ENCODE measurements at places on chromosomes 16 and 17.
A peak's percentile ranks its signal among the peaks of the same experiment; 100 is the strongest.

DNA sequence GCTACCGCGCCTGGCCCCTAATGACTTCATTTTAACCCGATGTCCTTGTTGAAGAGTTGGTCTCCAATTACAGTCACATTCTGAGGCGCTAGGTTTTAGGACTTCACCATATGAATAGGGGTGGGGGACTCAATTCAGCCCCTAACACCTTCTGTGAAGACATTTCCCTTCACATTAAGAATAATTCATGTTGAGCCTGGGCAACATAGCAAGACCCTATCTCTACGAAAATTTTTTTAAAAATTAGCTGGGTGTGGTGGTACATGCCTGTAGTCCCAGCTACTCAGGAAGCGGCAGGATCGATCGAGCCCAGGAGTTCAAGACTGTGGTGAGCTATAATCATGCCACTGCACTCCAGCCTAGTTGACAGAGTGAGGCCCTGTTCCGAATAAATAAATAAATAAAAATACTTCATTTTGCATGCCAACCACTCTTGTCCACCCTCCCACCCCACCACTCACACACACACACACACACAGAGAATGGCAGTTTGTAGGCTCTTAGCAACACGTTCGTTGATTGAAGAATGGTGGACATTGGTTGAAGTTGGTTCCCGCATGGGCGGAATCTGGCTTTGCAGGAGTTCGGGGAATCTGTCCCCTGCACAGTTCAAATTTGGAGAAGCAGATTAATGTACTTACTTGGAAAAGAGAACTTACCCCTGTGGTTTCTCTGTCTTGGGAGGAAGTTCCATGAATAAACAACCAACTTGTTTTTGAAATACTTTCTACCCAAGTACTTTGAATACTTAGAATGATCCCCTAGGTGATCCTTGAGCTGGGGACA lies 27.8 kb upstream of the TVP23A start:
- no peak for DNase-seq

- no peak for DNase-seq
Observed at GRCh38 chr17:37086334-37086733, 137.6 kb downstream of the AATF start.

GRCh38 chr16:83886199-83886971 lies 12.5 kb upstream of the MLYCD start:
- no peak for DNase-seq

GRCh38 chr17:79664930-79665737 lies 54.3 kb upstream of the RBFOX3 start:
- DNase-seq, result no peak

DNA sequence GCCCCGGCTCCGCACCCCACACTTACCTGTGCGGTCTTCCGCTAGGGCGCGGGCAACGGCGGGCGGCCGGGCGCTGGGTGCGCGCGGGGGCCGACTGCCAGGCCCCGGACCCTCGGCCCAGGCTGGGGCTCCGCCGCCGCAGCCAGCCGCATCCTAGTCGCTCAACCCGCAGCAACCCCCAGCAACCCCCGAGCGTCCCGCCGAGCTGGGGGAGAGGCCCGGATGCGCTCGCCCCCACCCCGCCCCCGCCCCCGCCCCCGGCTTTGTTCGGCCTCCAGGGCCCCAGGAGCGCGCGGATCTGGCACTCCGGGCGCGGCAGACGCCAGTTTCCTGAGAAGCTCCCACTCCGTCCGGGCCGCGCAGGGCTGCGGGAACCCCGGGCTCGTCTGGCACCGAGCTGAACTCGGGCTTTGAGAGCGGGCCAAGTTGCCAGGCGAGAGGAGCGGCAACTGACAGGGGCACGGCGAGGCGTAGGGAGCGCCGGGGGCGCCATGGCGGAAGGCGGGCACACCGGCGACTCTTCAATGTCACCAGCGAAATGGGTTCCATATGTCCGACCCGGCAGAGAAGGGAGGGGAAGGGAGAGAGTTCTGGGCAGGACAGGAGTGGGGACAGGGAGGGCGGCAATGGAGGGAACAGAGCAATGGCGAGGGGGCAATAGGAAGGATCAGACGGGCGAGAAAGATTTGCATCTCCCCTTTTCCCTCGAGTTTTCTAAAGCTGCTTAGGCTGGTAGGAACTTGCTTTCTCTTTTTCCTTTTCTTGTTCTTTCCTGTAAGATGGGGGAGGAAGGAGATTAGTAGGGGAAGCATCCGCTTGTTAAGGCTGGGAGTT lies 13.7 kb downstream of the HOXB4 start:
- DNase-seq, result peak; percentile 51

- DNase-seq, result no peak
Observed at GRCh38 chr16:84279881-84280280, 14.8 kb upstream of the WFDC1 start.

GRCh38 chr17:61122326-61122913 lies 277.2 kb upstream of the TBX2 start:
- DNase-seq, result peak; percentile 27

DNA sequence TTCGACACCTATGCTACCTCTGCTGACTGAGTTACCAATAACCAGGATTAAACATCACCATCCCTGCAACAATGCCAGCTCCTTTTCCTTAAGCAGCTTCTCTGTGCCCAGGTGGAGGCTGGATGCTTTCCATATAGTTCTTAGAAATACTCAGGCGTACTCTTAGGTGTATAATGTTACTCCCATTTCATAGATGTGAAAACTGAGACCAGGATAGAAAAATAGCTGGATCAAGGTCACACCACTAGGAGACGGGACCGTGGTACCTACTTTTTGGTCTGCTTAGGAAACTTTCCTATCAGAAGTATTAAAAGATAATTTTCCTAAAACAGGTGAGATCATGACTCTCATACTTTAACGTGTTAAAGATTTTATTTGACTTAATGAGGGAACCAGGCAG lies 141.7 kb upstream of the RPL38 start:
- no peak for DNase-seq

DNA sequence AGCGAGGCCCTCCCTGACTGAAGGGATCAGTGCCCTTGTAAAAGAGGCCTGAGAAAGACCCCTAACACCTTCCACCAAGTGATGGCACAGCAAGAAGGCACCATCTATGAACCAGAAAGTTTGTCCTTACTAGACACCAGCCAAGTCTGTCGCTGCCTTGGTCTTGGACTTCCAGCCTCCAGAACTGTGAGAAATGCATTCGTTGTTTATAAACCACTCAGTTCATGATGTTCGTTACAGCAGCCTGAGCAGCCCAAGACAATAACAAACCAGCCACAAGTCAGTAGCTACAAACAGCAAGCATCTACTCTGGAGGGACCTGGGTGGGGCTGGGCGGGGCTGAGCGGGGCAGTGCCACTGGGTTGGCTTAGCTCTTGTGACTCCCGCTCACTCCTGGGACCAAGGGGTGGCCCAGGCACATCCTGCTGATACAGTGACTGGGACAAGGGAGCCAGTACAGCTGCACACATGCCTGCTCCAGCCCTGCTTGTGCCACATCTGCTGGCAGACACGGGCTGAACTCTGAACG lies 234.9 kb downstream of the IRF8 start:
- DNase-seq, result no peak

DNA sequence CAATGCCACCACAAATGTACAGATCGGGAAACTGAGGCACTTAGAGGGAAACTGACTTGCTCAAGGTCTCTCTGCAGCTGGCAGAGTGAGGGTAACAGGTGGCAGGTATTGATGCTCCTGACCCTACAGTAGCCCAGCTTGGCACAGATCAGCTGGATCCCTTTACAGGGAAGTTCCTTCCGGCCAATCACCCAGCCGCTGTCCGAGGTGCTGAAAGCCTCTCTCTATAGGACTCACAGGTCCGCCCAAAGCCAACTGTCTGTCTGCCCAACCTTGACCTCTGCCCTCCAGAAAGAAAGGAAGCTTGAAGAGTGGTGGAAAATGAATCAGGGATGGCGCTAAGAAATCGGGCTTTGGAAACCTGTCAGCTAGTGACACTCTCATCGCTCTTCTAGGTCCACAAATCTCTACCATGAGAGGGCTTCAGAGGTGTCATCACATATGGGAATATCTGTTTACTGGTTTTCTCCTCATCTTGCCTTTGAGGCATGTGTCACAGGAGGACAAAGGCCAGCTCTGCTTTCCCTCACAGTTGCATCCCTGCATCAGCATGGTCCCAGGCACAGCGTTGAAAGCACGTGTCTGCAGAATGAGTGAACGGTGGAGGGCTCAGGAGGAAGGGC lies 246.2 kb downstream of the KATNIP start:
- DNase-seq, result peak; percentile 27

GRCh38 chr17:75525806-75526554 lies 483 bp downstream of the LLGL2 start:
- no peak for DNase-seq

DNA sequence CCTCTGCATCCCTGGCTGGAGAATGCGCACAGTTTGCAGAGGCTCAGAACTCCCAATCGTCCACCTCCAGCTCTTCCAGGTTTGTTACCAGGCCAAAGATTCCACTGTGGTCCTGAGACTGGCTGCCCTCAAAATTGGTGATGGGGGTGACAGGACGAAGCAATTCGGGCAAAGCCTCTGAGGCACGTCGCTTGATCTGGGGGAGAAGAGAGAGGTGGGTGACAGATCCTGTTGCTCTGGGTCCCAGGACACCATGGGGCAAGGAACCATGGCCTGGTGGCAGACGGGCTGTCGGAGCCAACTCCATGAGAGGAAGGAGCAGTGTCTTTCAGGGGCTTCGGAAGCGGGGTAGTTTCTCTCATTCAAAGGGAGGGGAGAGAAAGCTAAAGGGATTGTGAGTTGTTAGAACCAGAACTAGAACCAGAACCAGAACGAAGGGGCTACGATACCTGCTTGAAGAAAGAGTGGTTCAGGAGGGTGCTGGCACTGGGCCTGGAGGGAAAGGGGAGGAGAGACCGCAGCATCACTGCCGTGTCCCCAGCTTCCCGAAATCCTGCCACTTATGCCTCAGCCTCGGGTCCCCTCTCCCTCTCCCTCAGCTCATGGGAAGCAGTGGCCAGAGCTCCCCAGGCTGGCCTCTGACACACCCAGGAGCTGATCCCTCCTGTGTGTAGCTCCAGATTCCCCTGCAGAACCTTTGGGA lies 3.8 kb upstream of the LIMD2 start:
- no peak for DNase-seq

DNA sequence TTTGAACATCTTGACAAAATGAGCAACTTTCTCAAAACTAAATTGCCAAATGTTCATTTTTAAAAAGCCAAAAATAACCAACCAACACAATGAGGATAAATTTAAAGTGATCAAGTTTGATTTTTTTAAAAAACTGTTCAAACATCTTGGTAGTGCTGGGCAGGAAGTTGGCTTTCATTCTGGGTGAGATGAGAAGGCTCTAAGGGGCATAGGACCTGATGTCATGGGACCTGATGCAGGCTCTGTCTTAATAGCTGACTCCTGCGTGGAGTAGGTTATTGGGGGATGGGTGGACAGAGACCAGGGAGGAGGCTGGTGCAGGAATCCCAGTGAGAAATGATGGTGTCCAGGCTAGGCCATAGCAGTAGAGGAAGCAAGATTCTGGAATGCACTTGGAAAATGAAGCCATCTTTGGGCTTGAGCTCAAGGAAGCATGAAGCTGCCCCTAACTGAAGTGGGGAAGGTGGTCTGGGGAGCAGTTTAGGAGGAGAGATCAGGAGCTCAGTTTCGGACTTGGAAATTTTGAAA lies 20.4 kb downstream of the NLRC5 start:
- DNase-seq, result no peak

- DNase-seq, result no peak
Observed at GRCh38 chr16:4241258-4241927, 487 bp downstream of the SRL start.

GRCh38 chr17:77206158-77206956 lies 65.6 kb downstream of the SEC14L1 start:
- no peak for DNase-seq

- DNase-seq, result no peak
Observed at GRCh38 chr16:67708368-67708771, 10.7 kb downstream of the GFOD2 start.

DNA sequence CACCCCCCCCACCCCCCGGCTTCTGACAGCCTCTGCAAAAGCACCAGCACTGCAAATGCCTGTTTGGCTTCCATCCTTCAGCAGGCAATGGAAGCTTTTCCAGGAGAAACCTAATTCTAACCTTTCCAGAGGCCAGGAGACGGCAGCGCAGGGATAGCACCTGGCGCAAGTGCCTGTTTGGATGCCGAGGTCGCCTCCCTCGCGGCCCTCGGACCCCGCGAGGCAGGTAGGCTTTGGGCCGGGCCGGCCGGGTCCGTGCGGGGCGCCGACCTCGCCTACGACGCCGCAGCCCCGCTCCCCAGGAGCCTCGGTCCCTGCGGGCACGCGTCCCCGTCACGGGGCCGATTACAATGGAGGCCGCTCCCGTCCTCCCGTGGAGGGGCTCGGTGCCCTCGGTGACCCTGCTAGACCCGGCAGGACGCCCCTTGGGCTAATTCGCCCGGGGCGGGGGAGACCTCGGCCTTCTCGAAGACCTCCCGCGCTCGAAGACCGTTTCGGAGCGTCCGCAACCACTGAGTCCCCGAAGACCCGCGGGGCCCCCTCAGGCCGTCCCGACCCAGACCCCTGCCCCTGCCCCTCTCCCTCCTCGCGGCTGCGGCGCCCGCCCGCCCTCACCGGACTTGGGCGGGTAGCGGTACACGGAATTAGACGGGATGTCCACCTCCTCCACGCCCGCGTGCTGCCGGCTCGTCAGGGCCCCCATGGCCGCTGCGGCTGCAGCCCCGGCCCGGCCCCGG lies 587 bp downstream of the RNF157 start:
- no peak for DNase-seq

DNA sequence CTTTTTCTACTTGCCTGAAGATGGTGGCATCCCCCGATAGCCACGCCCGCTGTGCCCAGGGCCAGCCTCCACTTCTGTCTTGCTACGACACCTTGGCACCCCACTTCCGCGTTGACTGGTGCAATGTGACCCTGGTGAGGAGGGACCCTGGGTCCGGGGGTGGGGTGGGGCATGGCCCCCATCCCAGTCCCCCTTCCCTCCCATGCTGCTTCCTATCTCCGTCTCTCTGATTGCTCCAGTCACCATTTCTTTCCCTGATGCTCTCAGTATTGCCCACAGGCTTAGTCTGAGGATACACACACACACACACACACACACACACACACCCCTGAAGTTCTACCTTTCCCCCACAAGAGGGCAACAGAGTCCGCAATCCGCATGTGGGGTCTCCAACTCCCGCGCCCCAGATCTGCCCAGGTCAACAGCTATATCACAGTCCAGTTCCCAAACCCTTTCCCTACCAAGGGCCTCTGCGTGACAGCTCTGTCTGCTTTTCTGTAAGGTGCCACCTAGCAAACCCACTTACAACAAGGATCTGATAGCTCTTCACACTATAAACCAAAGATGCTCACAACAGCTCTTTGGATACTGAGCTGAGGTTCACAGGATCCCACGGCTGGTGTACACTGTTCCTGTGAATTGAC lies 3.4 kb downstream of the SGCA start:
- peak; percentile 74 for DNase-seq

- DNase-seq, result no peak
Observed at GRCh38 chr17:38439436-38439835, 11.2 kb downstream of the ARHGAP23 start.
